MCF 10A (cell line): ENCODE measurements at places on chromosomes 13 and 19.
A peak's percentile ranks its signal among the peaks of the same experiment; 100 is the strongest.

DNA sequence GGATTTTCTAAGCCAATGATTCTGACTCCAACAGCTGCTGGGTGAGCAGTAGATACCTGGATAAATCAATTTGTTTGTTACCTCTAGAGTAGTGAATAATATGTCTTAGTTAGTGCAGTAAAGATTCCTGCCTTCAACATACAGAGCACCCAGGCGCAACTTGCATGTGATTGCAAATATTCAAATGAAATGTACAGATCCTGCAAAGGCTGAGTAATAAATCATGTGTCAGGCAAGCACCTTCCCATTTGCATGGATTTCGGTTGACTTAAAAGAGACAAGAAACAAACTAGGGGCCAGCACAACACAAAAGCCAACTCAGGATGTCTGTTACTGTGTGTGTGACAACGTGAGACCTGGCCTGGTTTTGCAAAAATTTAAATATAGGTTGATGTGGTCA lies 79.7 kb downstream of the TNFSF11 start:
- no peak overlapping the region for H3K27ac ChIP-seq
- DNase-seq, result no peak
- peaks cover 87% of the 10 kb centered on the region for H3K27me3 ChIP-seq
- H3K4me3 ChIP-seq, result no peak overlapping the region
- no peaks in the 10 kb centered on the region for H3K4me1 ChIP-seq

GRCh38 chr13:71634182-71634581 lies 232.8 kb downstream of the DACH1 start:
- no peak overlapping the region for H3K27ac ChIP-seq
- DNase-seq, result no peak
- H3K4me1 ChIP-seq, result no peaks in the 10 kb centered on the region
- no peak overlapping the region for H3K4me3 ChIP-seq

- no peaks in the 10 kb centered on the region for H3K27me3 ChIP-seq
- no peaks in the 10 kb centered on the region for H3K36me3 ChIP-seq
- H3K4me1 ChIP-seq, result no peaks in the 10 kb centered on the region
- H3K27ac ChIP-seq, result no peak within 1 kb of the TSS
- no peak for DNase-seq
- H3K4me3 ChIP-seq, result peak within 1 kb of the TSS; percentile 59
Observed at GRCh38 chr19:57947419-57948134, at the start of gene ZNF256. Gene ZNF256, minus strand, starts transcription at chr19:57947706. Its CDS starts 232 bp downstream, at chr19:57947474.

- H3K4me1 ChIP-seq, result no peaks in the 10 kb centered on the region
- DNase-seq, result no peak
- H3K4me3 ChIP-seq, result no peak overlapping the region
- H3K27ac ChIP-seq, result no peak overlapping the region
- no peaks in the 10 kb centered on the region for H3K27me3 ChIP-seq
Observed at GRCh38 chr13:45773944-45774343, 71.8 kb downstream of the CBY2 start.

- DNase-seq, result no peak
- peaks cover 1% of the 10 kb centered on the region for H3K27me3 ChIP-seq
- H3K4me1 ChIP-seq, result no peaks in the 10 kb centered on the region
- no peak overlapping the region for H3K27ac ChIP-seq
Observed at GRCh38 chr13:23632741-23633140, 62.5 kb downstream of the TNFRSF19 start.

GRCh38 chr13:60329221-60329923 lies 67.6 kb upstream of the TDRD3 start:
- no peaks in the 10 kb centered on the region for H3K36me3 ChIP-seq
- no peak overlapping the region for H3K27ac ChIP-seq
- peak; percentile 53 for DNase-seq
- no peak overlapping the region for H3K4me3 ChIP-seq
- H3K4me1 ChIP-seq, result no peaks in the 10 kb centered on the region

DNA sequence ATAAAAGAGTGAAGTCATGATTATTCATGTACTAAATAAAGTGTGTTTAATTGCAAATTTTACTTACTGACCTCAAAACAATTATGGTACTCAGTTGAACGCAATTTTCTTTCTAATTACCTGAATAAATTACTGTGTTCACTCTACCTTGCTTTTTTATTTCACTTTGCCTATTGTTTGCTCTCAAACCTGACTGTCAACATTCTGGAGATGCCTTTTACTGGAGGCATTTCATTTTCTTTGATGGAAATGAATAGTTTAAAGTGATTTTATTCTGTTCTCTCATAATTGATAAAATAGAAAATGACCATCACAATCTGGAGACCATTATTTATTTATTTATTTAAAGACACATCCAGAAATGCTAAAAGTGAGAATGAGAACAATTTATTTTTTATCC lies 811.5 kb upstream of the ATXN8OS start:
- no peaks in the 10 kb centered on the region for H3K36me3 ChIP-seq
- DNase-seq, result no peak
- H3K27me3 ChIP-seq, result no peaks in the 10 kb centered on the region
- no peaks in the 10 kb centered on the region for H3K4me1 ChIP-seq

- H3K4me3 ChIP-seq, result no peak overlapping the region
- no peak for DNase-seq
- no peaks in the 10 kb centered on the region for H3K4me1 ChIP-seq
- no peak overlapping the region for H3K27ac ChIP-seq
- no peaks in the 10 kb centered on the region for H3K27me3 ChIP-seq
Observed at GRCh38 chr13:58329746-58330145, 698.2 kb downstream of the PCDH17 start.

DNA sequence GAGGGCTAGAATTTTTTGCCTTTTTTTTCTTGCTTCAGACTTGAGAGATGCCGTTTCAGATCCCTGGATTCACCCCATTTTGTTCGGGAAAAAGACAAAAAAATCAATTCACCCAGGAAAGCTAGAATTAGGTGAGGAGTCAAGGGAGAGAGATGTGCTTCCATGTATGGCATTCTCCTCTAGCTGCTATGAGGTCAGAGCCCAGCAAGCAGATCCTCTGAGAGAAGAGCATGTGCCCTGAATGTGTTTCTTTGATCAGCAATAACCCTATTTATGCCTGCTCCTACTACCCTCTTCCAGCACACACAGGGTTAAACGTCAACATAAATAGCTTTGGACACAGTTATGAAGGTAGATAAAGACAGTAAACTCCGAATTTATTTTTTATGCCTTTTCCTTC lies 53.6 kb downstream of the NDFIP2 start:
- H3K4me3 ChIP-seq, result no peak overlapping the region
- H3K27me3 ChIP-seq, result no peaks in the 10 kb centered on the region

DNA sequence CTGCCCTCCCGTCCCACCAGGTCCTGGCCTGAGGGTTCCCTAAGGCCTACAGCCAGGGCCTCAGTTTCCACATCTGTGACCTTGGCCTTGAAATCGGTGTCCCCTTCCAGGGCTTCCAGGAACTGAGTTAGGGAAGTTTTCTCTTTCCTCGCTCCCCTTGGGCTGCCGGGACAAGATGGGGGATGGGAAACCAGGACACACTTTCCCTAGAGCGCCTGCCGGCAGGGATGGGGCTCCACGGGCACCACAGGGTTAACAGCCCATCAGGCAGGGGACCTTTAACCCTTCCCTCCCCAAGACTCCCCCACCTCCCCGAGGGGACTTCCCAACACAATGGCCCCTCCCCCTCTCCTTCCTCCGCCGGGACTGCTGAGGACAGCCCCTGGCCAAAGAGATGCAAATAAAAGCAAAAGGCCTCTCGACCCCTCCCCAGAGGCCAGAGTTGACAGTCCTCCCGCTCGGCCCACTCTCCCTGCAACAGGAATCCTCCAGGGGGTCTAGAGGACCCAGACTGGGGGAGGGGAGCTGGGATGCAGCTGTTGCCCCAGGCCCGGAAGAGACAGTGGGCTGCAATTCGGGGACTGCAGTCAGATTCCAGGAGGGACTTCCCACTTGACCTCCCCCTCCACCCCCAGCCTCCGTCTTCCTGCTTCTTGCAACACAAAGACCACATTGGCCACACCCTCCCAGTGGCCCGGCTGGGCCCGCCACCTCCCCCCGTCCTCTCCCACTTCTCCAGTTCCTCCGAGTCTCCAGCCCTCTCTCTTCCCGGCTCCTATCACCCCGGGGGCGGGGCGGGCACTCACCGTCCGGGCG lies 3.4 kb downstream of the BBC3 start:
- peak; percentile 96 for DNase-seq
- H3K4me3 ChIP-seq, result no peak overlapping the region
- H3K36me3 ChIP-seq, result peaks cover 34% of the 10 kb centered on the region

- peak overlapping the region; percentile 89 for H3K27ac ChIP-seq
- H3K36me3 ChIP-seq, result no peaks in the 10 kb centered on the region
- no peak overlapping the region for H3K4me3 ChIP-seq
- peak; percentile 34 for DNase-seq
Observed at GRCh38 chr13:88908961-88909441, 1237.8 kb downstream of the SLITRK5 start.

DNA sequence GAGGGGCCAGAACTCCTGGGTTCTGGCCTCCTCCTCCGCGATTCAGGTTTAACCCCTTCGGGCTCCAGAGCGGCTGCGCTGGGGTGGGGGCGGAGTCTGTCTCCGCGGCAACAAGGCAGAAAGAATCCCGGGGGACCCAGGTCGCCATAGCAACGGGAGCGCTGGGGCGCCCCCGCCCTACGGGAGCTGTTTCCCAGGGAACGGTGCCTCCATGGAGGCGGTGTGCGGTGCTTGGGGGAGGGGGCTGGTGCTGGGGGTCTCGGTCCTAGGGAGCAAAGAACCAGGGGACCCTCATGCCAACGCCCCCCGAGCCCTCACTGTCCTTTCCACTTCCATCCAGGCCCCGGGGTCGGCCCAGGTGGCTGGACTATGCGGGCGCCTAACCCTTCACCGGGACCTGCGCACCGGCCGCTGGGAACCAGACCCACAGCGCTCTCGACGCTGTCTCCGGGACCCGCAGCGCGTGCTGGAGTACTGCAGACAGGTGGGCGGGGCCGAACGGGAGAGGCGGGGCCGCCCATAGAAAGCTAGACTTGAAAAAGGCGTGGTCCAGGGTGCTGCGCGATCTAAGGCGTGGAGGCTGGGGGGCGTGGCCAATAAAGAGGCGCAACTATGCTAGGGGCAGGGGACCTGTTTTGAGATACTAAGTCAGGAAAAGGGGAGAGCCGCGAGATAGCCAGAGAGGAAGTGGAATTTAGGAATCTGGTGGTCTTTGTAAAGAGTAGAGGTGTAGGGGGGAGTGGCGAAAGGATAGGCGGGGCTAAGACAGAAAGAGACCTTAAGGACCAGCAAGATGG lies 1.2 kb downstream of the APLP1 start:
- peaks cover 34% of the 10 kb centered on the region for H3K27me3 ChIP-seq
- DNase-seq, result no peak
- H3K4me1 ChIP-seq, result peaks cover 6% of the 10 kb centered on the region
- H3K36me3 ChIP-seq, result no peaks in the 10 kb centered on the region

DNA sequence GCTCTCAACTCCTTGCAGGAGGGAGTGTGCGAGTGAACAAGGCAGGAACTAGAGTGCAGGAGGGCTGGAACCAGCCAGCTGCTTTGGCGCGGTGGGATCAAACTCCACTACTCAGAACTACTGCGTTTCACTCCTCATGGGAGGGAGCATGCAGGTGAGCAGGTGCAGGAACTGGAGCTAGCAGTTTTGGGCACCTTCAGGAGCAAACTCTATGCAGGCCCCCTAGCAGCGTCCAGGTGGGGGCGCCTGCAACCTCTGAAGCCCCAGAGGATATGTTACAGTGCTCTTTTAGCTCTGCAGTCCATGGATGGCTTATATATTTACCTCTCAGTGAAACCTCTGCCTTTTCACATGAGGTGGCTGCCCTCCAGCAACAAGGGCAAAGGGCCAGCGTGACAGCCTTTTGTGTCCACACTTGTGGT lies 1303.4 kb downstream of the PCDH9 start:
- DNase-seq, result no peak
- peaks cover 3% of the 10 kb centered on the region for H3K4me1 ChIP-seq
- H3K4me3 ChIP-seq, result no peak overlapping the region
- H3K27me3 ChIP-seq, result no peaks in the 10 kb centered on the region

DNA sequence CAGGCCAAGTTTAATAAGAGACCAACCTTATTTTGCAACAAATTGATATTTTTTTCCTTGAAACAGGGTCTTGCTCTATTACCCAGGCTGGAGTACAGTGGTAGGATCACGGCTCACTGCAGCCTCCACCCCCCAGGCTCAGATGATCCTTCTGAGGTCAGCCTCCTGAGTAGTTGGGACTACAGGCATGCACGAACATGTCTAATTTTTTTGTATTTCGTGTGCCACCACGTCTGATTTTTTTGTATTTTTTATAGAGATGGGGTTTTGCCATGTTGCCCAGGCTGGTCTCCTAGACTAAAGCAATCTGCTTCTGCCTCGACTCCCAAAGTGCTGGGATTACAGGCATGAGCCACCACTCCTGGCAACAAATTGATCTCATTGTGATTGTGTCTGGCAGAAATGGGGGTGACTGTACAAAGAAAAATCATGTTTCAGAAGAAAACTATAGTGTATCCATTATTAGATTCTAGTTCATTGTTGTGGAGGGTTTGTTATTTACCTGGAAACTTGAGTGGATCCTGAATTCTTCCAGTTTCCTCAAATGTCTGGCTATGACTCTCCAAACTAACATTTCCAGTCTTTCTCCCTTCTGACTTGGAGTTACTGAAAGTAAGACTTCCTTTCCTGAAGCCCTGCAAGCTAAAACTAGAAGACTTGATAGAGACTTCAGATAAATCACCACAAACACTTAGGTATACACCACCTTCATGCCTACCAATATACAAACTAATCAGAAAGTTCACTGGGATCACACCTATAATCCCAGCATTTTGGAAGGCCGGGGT lies 17.3 kb upstream of the AKT2 start:
- H3K4me3 ChIP-seq, result peak overlapping the region; percentile 28
- peaks cover 7% of the 10 kb centered on the region for H3K36me3 ChIP-seq
- peaks cover 8% of the 10 kb centered on the region for H3K4me1 ChIP-seq
- peak overlapping the region; percentile 84 for H3K27ac ChIP-seq

- no peaks in the 10 kb centered on the region for H3K36me3 ChIP-seq
- no peaks in the 10 kb centered on the region for H3K27me3 ChIP-seq
- peak; percentile 89 for DNase-seq
- no peak overlapping the region for H3K4me3 ChIP-seq
- H3K4me1 ChIP-seq, result peaks cover 43% of the 10 kb centered on the region
Observed at GRCh38 chr13:32894589-32895001, 121.6 kb upstream of the KL start.

- no peak for DNase-seq
- H3K27me3 ChIP-seq, result no peaks in the 10 kb centered on the region
- H3K27ac ChIP-seq, result no peak overlapping the region
- peaks cover 5% of the 10 kb centered on the region for H3K4me1 ChIP-seq
- H3K36me3 ChIP-seq, result no peaks in the 10 kb centered on the region
Observed at GRCh38 chr13:42334329-42334706, 62.4 kb downstream of the AKAP11 start.
